ENCODE measurements at places on chromosomes 4 and X.

DNA sequence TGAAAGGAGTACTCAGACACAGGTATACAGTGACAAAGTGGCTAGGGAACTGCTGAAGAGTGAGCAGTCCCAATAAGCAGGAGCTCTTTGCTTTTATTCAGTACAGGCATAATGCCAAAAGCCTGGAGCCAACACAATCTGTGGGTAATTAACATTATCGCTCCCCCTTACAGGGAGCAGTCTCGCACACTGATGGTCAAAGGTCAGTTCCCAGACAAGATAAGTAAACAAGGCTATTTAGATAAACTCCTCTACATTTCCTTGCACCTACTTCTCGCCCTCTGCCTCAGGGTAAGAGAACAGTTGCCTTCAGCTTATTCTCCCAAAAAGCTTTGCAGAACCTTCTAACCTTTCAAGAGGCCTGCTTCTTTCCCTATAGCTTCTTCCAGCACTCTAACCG, 73.9 kb upstream of the TAF9B start:
- DNase-seq = no peak

- DNase-seq = no peak
Measured at GRCh38 chr4:53378171-53378482, 686 bp downstream of the FIP1L1 start.

DNA sequence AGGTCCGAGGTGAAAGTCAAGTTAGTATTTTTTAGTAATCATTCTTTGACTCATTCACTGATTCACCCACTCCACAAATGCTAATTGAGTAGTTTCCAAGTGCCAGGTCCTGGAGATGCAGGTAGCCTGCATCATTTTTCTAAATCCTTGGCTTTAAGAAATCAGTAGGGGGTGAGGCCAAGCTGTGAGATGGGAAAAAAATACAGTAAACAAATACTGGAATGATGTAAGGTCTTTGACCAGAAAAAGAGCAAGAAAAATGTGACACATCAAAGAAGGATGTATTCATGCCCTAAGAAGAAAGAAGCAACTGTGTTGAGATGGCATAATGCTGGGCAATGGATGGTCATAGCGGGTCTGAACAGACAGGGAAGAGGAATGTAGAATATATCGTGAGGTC, 1386.6 kb downstream of the PCDH7 start:
- DNase-seq = no peak

DNA sequence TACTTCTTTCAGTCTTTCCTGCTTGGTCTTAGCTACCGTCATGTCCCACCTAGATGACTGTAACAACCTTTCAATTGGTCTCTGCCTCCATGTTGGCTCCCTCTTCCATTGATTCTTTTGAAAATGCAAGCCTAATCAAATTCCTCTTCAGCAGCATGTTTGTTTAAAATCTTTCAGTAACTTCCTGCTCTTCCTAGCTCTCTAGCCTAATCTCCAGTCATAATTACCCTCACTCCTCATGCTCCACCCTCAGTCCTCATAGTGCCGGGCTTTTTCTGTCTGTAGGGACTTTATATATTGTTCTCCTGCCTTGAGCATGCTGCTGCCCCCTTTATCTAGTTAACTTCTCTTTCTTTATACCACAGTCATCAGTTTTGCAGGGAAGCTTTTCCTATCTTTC, 12.1 kb downstream of the SNX25 start:
- no peak for DNase-seq

DNA sequence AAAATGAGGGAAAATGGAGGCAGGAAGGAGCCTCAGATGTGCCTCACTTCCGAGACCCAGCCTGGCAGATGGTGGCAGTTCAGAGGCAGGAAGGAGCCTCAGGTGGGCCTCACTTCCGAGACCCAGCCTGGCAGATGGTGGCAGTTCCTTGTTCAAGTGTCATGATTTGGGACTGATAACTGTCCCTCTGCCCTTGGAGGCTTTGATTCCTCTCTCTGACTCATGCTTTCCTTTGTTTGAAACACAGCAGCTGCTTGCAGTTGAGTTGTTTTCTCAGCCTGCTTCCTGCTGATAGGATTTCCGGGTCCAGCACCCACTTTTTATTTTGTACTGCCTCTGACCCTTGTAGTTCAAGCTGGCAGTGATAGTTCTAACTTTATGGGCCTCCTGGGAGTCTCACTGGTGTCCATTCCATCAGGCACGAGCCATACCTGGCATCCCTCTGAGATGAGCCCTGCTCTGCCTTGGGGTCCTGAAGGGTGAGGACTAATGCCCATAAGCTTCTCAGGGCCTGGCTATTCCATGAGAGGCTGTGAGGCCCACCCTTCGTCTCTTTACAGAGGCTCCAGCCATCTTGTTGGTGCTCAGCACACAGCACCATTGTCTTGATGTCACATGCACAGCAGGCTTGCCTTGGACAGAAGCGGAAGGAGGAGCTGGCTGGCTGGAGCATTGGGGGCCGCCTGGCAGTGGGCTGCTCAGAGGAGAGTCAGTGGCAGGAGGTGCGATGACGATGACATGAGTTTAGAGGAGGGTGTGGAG, 13.0 kb downstream of the RGS12 start:
- DNase-seq = no peak

All from stimulated activated CD4-positive, alpha-beta T cell treated with anti-CD3 and anti-CD28 coated beads, Interleukin-15, amount 100 ng/mL, for 1 hour (primary cell).